Nephron progenitor cell (in vitro differentiated cells): ENCODE measurements at places on chromosomes 11 and 22.

- H3K27ac ChIP-seq, result no peak overlapping the region
- H3K4me1 ChIP-seq, result peaks cover 43% of the 10 kb centered on the region
- DNase-seq, result no peak
- peaks cover 10% of the 10 kb centered on the region for H3K36me3 ChIP-seq
- peaks cover 1% of the 10 kb centered on the region for H3K27me3 ChIP-seq
- H3K4me3 ChIP-seq, result no peak overlapping the region
Observed at GRCh38 chr22:37492428-37493344, 6.5 kb upstream of the MFNG start.

- H3K4me1 ChIP-seq, result peaks cover 44% of the 10 kb centered on the region
- H3K4me3 ChIP-seq, result peak overlapping the region; percentile 9
- no peaks in the 10 kb centered on the region for H3K36me3 ChIP-seq
- peaks cover 3% of the 10 kb centered on the region for H3K27me3 ChIP-seq
- peak overlapping the region; percentile 3 for H3K27ac ChIP-seq
Observed at GRCh38 chr11:1931341-1932104, 12.0 kb downstream of the TNNT3 start.

DNA sequence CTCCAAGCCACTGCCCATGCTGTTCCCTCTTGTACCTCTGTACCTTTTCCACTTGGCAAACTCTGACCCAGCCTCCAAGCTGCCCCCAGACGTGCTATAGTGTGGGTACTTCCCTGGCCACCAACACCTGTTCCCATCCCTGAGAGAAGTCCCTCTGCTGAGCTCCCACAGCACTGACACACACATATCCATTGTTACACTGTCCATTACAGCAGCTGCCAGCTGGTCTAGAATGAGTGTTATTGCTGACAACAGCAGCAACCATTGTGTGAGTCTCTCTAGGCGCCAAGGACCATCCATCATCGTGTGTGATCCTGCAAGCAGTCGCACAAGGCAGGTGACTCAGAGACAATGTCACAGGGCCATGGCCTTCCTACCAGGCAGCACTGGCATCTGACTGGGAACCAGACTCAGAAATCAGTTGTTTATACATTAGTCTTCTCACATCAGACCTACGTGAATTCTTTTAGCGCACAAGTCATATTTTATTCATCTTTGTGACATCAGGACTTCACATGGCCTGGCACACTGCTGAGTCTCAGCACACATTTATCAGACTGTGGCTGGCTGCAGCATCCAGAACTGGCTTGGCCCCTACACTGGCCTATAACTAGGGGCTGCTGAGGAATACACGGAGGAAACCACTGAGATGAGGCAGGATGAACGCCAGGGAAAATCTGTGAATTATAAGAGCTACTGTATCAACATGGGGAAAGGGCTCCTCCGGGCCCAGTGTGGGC is 56.4 kb downstream of the SGSM3 start:
- peaks cover 27% of the 10 kb centered on the region for H3K36me3 ChIP-seq
- H3K27ac ChIP-seq, result peak overlapping the region; percentile 74
- H3K4me3 ChIP-seq, result no peak overlapping the region
- peaks cover 4% of the 10 kb centered on the region for H3K27me3 ChIP-seq
- peaks cover 6% of the 10 kb centered on the region for H3K4me1 ChIP-seq

DNA sequence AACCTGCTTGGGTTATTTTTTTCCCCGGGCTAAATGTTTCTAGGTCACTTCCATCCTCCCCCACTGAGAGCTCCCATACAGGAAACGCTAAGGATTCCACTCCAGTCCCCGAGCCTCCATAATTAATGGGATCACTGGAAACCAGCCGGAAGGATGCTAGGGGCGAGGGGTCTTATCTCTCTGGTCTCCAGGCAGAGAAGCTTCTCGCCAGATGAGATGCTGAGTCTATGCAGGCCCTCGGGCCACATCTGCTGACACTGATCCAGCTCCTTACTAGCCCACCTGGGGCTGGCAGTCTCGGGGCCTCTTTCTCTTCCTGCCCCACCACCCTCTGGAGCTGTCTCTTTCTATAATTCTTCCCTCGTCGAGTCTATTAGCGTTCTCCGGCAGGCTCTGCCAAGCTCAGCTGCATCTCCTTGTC is 125.9 kb upstream of the SYT13 start:
- H3K27me3 ChIP-seq, result peaks cover 10% of the 10 kb centered on the region
- peak overlapping the region; percentile 98 for H3K27ac ChIP-seq
- no peaks in the 10 kb centered on the region for H3K4me1 ChIP-seq
- no peaks in the 10 kb centered on the region for H3K36me3 ChIP-seq

- no peaks in the 10 kb centered on the region for H3K4me1 ChIP-seq
- H3K36me3 ChIP-seq, result peaks cover 6% of the 10 kb centered on the region
- no peak overlapping the region for H3K27ac ChIP-seq
- H3K4me3 ChIP-seq, result no peak overlapping the region
Observed at GRCh38 chr11:17930544-17931125, 82.2 kb downstream of the SERGEF start.

DNA sequence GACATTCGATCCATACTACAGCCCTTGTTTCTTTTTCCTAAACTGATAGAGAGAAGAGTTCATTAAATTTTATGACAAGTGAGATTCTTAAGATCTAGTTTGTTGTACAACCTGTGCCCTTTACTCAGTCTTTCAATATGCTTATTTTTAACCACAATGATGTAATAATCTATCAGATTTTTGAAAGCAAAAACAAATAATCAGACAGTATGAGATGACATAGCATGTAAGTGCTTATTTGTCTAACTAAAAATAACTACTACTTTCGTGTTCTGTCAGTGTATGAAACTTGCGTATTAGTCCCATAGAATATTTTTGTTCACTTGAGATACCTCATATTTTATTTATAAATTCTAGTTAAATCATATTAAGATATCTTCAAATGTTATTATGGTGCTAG is 33.2 kb downstream of the RAB39A start:
- peaks cover 25% of the 10 kb centered on the region for H3K36me3 ChIP-seq
- DNase-seq, result no peak
- H3K27me3 ChIP-seq, result no peaks in the 10 kb centered on the region
- no peak overlapping the region for H3K27ac ChIP-seq
- no peak overlapping the region for H3K4me3 ChIP-seq
- H3K4me1 ChIP-seq, result peaks cover 26% of the 10 kb centered on the region

DNA sequence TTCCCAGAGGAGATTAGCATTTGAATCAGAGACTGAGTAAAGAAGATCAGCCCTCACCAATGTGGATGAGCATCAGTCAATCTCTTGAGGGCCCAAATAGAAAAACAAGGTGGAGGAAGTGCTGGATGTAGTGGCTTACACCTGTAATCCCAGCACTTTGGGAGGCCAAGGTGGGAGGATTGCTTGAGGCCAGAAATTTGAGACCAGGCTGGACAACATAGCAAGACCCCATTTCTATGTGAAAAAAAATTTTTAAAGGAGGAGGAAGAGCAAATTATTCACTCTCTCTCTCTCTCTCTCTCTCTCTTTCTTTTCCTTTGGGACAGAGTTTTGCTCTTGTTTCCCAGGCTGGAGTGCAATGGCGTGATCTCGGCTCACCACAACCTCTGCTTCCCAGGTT is 18.1 kb upstream of the CAPRIN1 start:
- no peak overlapping the region for H3K27ac ChIP-seq
- H3K27me3 ChIP-seq, result peaks cover 7% of the 10 kb centered on the region
- H3K4me1 ChIP-seq, result no peaks in the 10 kb centered on the region
- H3K36me3 ChIP-seq, result no peaks in the 10 kb centered on the region
- no peak overlapping the region for H3K4me3 ChIP-seq
- no peak for DNase-seq

GRCh38 chr22:16953206-16954059 is 54.6 kb downstream of the GAB4 start:
- no peaks in the 10 kb centered on the region for H3K4me1 ChIP-seq
- no peak overlapping the region for H3K4me3 ChIP-seq
- no peak overlapping the region for H3K27ac ChIP-seq
- no peak for DNase-seq
- peaks cover 4% of the 10 kb centered on the region for H3K27me3 ChIP-seq

GRCh38 chr11:65221026-65221425 is 39.3 kb downstream of the CAPN1 start:
- DNase-seq, result no peak
- no peaks in the 10 kb centered on the region for H3K36me3 ChIP-seq
- peaks cover 13% of the 10 kb centered on the region for H3K27me3 ChIP-seq
- H3K4me3 ChIP-seq, result no peak overlapping the region
- no peak overlapping the region for H3K27ac ChIP-seq

DNA sequence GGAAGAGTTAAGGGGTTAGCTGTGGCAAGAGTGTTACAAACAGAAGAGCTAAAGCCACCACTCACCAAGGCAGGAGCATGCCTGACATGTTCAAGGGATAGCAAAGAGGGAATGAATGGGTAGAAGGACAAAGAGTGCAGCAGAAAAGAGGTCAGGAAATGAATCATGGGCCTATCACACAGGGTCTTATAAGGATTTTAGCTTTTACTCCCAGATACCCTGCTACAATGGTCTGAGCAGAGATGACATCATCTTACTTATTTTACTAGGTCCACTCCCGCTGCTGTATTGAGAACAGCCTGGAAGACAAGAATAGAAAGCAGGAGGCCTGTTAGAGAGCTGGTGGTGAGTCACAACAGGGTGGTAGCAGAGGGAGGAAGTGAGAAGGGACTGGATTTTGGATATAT is 9.8 kb downstream of the TRAF6 start:
- DNase-seq, result no peak
- no peaks in the 10 kb centered on the region for H3K4me1 ChIP-seq
- H3K36me3 ChIP-seq, result peaks cover 26% of the 10 kb centered on the region
- no peak overlapping the region for H3K4me3 ChIP-seq
- H3K27me3 ChIP-seq, result peaks cover 3% of the 10 kb centered on the region
- peak overlapping the region; percentile 75 for H3K27ac ChIP-seq

GRCh38 chr11:102709201-102709945 is 3.8 kb upstream of the MMP27 start:
- no peak overlapping the region for H3K4me3 ChIP-seq
- no peak for DNase-seq
- H3K27me3 ChIP-seq, result peaks cover 3% of the 10 kb centered on the region
- H3K36me3 ChIP-seq, result no peaks in the 10 kb centered on the region

DNA sequence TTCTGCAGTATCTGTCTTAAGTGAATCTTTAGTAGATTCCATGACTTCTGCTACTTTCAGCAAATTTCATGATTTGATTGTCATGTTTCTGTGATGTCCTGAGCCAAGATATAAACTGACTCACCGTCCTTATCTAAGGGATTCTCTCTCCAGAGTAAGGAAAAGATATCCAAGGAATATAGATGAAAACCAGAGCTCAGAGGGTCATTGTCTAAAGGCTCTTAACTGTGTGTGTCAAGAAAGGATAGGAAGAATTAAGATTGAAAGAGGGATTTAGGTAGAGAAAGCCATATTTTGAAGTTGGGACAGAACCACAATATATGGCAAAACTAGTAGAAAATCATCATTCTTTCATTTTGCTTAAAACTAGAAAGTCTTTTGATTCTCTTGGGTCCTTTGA is 50.7 kb downstream of the PPME1 start:
- no peaks in the 10 kb centered on the region for H3K4me1 ChIP-seq
- no peaks in the 10 kb centered on the region for H3K27me3 ChIP-seq
- no peak for DNase-seq
- peaks cover 55% of the 10 kb centered on the region for H3K36me3 ChIP-seq
- H3K27ac ChIP-seq, result no peak overlapping the region

GRCh38 chr22:21938906-21939305 is 13.7 kb downstream of the PPM1F start:
- peaks cover 26% of the 10 kb centered on the region for H3K36me3 ChIP-seq
- no peaks in the 10 kb centered on the region for H3K27me3 ChIP-seq
- no peak for DNase-seq
- H3K4me3 ChIP-seq, result peak overlapping the region; percentile 88
- H3K27ac ChIP-seq, result peak overlapping the region; percentile 61
- peaks cover 43% of the 10 kb centered on the region for H3K4me1 ChIP-seq

DNA sequence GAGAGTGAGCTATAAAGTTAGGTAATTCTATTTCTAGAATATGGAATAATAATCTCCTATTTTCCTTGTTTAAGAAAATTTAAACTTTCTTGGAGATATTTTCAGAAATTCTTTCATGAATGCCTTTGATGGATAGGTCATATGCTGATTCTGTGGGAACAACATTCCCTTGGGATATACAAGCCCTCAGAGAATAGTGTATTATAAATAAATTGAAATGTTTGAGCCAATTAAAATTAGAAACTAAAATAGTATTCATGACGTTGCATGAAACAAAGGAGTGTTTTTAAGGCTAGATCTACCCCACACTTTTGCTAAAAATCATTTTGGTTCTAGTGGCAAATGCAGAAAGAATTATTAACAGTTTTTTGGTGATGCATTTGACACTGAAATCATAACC is 269.3 kb upstream of the ANO3 start:
- H3K4me3 ChIP-seq, result no peak overlapping the region
- no peaks in the 10 kb centered on the region for H3K4me1 ChIP-seq
- no peaks in the 10 kb centered on the region for H3K36me3 ChIP-seq
- H3K27ac ChIP-seq, result no peak overlapping the region
- H3K27me3 ChIP-seq, result no peaks in the 10 kb centered on the region
